ENCODE measurements at places on chromosomes 3 and 15.

- no peak for DNase-seq
These were observed 119.9 kb downstream of the FAM43A start for GRCh38 chr3:194805546-194805945.

GRCh38 chr15:69475769-69476358 is 23.2 kb downstream of the RPLP1 start:
- peak; percentile 64 for DNase-seq

- no peak for DNase-seq
These were observed 116.9 kb upstream of the EIF1B start for GRCh38 chr3:40192628-40193027.

GRCh38 chr15:89085289-89085926 is 2.8 kb upstream of the ABHD2 start:
- DNase-seq: no peak

GRCh38 chr15:91965501-91966193 is 112.1 kb downstream of the SLCO3A1 start:
- no peak for DNase-seq

GRCh38 chr3:11552289-11553264 is 91.1 kb downstream of the VGLL4 start:
- DNase-seq: no peak

GRCh38 chr3:38126121-38126892 is 10.6 kb downstream of the ACAA1 start:
- DNase-seq: no peak

DNA sequence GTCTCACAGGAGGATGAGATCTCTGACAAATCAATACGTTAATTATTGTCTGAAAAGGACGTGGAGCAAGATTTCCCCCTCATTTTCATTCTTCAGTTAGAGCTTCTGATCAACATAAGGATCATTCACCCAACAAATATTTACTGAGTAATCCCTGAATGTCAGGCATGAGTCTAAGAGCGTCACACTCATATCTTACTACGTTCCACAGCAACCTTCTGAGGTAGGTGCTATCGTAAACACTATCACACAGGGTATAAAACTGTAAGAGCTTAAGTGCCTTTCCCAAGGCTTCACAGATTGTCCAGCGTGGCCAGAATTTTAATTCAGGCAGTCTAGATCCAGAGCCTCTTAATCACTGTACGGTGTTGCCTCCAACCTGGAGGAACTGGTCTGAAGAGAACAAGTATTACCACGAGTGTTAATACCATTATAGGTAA is 10.6 kb upstream of the TM4SF1 start:
- no peak for DNase-seq

DNA sequence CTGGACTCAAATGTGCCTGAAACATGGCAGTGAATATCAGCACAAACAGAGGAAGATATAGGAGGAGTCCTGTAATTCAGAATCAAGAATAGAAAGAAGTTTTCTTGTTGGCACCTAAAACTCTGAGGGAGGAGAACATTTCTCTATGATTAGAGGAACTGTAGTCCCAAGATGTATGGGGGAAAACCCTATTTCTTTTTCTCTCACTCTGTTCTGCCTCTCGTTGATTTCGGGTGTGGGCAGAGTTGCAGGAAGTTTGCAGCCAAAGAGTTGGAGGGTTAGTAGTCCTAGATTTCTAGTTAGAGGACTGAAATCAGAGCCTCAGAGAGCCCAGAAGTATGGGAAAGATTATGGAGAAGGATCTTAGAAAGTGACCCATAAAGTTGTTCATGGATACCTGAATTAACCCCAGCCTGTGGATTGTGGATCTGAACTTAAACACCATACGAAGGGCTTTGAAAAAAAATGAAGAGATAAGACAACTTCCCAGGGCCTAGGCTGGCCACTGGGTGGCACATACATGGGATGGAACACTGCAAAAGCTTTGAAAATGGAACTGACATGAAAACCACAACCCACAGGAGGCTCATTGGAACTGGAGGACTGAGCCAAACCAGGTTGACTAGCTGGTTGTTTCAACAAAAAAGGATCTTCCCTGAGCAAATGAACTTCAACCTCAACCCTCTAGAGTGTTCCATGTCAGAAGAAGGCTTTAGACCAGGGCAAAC is 34.6 kb downstream of the FMN1 start:
- DNase-seq: no peak

DNA sequence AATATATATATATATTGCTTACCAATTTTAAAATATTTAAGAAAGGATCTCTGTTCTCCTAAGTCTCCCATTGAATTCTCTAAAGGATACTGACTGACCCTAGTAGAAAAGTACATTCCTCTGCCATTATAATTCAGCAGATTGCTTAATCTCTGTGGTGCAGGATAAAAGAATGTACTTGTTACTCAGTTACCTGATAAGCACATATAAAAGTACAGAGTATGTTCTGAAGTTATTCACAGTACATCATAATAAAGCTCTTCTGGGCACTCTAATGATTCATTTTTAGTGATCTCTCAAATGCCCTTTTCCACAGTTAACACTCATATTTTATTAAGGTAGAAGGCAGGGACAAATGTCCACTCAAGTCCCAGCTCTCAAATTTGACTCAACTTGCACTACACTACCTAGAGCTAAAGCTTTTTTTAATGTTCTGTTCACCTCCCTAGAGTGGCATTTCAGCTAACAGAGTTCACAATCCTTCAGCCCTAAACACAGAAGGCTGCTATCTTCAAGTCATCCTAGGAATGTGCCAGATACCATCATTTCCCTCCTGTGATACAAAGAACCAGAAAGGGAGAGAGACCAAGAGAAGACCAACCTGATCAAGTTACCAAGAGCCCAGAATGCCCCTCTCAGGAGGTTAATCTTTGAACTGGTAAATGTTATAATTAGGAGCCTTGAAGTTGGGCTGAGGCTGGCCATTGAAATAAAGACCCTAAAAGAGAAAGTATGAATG is 53.3 kb downstream of the MEIS2 start:
- DNase-seq: no peak

DNA sequence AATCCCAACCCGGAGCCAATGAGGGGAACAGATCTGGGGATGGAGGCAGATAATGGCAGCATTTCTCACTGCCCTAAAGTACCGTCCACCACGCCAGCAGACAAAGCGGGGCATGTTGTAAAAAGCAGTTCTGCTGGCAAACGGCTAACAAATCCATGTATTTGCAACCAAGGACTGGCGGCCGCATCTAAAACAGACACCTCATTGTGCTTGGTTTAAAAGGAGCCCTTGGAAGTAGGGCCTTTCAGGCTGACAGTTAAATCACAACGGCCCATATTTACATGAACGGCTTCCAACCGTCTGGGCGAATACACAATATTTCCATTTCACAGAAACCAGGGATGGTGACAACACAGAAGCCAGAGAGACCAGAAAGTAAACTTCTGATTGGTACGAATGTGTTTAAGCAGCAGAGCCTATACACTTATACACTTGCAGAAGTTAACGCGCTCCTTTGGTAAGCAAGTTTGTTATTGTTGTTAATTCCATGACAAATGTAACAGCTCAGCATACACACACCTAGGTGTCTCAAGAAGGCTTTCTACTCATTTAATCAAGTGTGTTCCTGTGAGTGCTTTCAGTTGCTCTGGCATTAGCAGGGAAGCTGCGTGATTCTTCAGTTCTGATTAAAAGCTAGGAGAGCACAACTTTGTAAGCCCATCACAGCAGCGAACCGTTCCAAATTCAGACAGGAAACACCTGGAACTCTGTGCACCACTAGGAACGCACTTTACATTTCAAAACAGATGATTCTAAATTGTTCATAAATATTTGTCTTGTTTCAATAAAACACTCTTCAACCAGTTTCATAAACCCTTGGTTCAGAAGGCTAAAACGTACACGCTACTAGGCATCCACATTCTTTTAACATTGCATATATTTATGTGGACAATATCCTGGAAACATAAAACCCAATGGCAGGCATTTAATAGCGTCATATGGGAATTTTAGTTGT is 112.9 kb downstream of the PDZRN3 start:
- DNase-seq: no peak

- DNase-seq: no peak
These were observed 966.7 kb upstream of the ROBO1 start for GRCh38 chr3:80734483-80734882.

DNA sequence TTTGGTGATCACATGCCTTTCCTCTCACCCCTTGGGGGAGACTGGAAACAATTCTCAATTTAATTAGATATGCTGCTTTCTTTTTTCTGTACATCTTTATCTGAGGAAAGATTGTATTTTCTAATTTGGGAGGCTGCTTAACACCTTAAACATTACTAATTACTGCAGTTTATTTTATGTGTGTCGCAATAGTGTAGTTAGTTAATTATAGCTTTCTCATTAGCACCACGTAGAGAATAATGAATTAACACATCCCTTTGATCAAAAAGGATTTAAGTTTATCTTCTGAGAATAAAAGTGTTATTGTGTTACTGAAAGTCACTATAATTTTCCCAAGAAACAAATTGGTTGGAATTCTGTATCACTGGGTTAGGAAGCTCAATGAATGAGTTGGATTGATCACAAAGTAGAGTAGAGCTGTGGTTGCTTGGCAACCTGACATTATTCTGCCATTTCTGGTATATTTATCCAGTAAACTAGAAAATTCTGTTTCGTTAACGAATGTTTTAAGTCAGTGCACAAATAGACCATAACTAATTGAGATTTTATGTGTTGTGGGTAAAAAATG is 4.3 kb downstream of the CHL1 start:
- no peak for DNase-seq

DNA sequence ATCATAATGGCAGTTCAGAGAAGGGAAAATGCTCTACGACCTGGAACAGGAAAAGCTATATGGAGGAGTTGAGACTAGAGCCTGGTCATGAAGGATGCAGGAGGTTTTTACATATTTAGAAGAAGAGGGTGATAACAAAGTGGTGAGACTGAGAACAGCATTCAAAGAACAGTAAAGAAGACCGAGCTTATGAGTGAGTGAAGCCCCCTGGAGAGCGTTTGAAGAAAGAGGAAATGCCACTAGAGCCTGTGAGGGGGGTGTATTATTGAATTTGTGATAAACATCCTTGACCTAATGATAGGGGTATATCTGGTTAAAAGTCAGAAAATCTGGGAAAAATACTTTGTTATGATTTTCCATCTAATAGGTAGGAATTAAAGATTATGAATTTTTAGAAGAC is 4.2 kb downstream of the PARP9 start:
- no peak for DNase-seq

GRCh38 chr15:31214864-31215489 is 111.7 kb upstream of the KLF13 start:
- no peak for DNase-seq

DNA sequence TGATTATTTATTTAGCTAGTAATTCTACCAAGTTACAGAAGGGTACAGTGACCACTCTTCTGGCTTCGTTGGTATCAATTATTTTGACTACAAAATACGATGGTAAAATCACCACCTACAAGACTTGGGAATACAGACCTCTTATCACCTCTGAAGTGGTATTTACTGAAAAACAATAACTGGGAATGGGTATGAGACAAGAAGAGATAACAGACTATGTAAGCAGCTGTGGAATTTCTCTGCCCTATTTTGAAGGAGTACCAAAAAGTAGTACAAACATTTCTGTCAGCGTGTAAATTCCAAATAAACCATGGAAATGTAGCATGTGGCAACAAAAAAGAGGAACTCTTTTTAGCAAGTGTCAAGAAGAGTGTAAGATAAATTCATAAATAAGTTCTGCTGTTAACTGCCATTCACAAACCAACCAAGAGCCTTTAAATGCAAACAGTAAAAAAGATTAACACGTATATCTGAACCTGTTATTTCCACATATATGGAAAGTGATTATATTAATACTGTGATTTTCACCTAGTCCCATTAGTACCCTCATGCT is 77.0 kb upstream of the SLC12A8 start:
- no peak for DNase-seq

GRCh38 chr15:25933456-25934158 is 70.5 kb upstream of the ATP10A start:
- DNase-seq: peak; percentile 46

GRCh38 chr3:45087155-45087554 is 59.0 kb downstream of the CDCP1 start:
- no peak for DNase-seq

- DNase-seq: peak; percentile 65
These were observed 1044.6 kb upstream of the CFAP20DC start for GRCh38 chr3:60094392-60094947.

DNA sequence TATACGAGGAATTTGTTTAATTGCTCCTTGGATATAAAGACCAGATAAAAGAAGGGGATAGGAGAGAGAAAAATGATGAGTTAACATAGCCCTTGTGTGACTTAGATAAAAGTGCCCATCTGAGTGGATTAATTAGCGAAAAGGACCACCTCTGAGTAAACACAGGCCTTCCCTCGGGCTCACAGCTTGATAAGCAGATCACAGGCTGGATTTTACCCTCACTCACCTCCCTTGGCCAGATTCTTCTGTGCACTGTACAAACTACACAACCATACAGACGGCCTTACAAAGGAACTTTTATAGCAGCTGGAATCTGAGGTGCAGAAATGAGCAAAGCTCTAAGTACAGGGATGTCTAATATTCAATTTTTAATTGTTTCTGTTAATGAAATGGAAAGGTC is 112.4 kb upstream of the STT3B start:
- DNase-seq: no peak

DNA sequence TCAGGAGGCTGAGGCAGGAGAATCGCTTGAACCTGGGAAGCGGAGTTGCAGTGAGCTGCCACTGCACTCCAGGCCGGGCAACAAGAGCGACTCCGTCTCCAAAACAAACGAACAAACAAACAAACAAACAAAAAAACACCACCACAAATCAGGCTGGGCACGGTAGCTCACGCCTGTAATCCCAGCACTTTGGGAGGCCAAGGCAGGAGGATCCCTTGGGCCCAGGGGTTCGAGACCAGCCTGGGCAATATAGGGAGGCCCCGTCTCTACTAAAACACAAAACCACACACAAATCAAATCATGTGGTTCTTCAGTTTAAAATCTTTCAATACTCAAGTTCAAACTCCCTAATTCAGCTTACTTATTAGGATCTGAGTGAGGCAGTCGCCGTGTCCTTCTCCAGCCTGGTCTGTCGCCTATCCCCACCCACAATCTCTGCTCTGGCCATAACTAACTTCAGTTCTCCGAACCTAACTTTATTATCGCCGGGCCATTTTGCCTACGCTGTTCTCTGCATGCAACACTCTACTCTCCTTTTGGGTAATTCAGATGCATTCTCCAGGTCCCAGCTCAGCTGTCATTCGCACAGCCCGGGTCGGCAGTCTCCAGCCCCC is 660 bp upstream of the RTF1 start:
- DNase-seq: no peak

Data from COR-L47 (cell line).